ENCODE measurements at places on chromosomes 6 and 20. TPM values are rescaled to one million over a fixed set of nuclear protein-coding genes. Genes with fewer than 3 reads are reported as not detected.

Gene MAK
- not detected for total RNA-seq

Gene BANF2
- not detected for total RNA-seq

DNA sequence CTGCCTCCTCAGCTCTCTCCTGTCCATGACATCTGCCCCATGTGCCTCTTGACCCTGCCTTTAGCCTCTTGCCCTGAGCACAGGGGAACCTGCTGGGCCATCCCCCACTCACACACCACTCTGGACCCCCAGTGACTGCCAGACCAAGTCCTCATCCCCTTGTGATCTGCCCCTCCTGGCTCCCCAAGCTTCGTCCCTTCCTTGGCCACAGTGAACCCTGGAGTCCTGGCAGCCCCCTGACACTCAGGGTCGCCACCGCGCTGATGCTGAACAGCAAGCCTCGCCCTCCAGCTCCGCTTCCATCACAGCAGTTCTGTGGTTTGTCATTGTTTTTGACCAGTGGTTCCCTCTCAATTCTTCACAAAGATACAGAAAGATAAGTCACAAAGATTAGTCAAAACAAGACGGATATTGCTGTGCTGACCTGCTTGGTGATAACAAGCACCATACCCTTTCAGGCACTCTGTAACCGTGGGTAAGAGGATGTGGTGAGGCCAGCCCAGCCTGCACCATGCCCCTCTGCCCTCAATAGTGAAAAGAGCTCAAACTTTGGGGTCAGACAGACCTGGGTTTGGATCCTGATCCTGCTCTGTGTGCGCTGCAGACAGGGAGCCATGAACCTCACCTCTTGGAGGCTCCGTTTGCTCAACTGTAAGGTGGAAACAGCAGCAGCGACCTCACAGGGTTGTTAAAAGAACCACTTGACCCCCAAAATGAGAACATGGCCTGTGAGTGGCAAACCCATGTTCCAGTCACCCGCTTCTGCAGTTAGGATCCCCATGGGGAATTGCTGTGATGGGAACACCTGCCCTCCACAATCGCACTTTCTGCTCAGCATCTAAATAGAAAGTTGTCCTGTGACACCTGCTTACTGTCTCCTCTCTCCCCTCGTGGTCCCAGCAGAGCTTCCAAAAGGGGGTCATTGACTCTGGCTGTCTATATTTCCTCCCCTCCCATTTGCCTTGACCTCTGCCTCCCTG lies 114.5 kb downstream of the TOX2 start:
- no peak for DNase-seq

- DNase-seq, result no peak
These were observed 25.7 kb downstream of the EZR start for GRCh38 chr6:158793432-158793831.

GRCh38 chr6:48747040-48747439 lies 636.0 kb upstream of the PTCHD4 start:
- DNase-seq, result no peak

- DNase-seq, result no peak
These were observed 3.4 kb upstream of the FAM110A start for GRCh38 chr20:830011-830521.

GRCh38 chr6:157956171-157956730 lies 25.4 kb upstream of the SYNJ2 start:
- DNase-seq, result no peak

GRCh38 chr6:124873066-124873410 lies 89.2 kb upstream of the RNF217 start:
- no peak for DNase-seq

DNA sequence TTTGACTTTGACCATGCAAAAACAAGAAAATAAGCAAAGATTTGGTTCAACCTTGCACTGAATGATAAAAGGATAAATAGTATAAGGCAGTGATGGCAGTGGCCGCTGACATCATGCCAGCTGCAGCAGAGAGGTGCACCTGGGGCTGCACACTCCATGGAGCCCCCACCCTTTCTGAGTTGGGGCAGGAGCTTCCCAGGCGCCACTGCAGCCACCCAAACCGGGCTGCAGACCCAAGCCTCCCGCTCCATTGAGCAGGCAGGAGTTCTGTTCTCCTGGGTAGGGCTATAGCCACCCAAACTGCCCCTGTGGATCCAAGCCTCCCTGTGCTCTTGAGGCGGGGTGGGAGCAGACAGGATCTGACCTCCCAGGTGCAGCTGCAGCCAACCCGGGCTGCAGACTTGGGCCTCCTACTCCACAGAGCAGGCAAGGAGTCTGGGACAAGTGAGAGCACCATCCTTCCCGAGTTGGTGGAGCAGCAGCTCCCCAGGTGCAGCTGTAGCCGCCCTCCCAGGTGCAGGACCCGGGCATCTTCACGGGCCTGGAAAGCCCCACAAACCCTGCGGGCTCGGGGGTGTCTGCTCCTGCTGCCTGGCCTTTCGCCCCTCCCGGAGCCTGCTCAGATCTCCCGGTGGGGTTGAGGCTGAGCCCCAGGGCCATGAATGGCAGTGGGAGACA lies 537.9 kb downstream of the TENT5A start:
- no peak for DNase-seq

DNA sequence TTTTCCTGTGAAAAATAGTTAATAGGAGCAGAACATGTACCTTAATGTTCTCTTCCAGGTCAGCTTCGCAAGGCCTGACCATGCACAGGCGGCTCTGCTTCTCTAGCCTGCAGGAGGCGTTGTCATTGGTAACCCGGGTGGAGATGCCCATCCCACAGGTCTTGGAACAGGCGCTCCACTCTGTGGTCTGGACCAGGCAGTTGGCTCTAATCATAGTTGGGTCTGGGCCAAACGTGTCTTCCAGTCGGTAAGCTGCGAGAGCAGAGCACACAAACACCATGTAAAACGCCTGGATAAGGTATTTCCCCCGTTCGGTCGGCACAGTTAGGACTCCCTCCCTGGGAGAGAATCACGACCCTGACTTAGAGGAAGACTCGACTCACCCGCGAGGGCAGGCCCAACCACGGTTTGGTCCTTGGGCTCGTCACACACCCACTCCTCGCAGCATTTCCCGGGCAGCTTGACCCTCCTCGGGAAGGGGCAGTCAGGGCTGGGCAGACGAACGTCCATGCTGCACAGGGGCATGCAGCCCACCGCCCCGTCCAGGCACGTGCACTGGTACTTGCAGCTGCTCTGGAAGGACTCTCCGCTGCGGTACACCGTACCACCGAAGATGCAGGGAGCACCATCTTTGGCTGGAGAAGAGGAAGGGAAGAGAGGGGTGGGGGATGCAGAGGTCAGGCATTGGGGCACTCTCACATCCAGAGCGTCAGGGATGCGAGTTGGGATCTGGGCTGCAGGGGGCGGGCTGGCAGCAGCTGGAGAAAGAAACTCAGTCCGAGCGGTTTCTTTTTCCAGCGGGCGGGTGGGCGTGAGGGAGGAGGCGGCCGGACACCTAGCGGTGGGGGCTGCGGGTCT lies 1.0 kb downstream of the CCN2 start:
- no peak for DNase-seq

DNA sequence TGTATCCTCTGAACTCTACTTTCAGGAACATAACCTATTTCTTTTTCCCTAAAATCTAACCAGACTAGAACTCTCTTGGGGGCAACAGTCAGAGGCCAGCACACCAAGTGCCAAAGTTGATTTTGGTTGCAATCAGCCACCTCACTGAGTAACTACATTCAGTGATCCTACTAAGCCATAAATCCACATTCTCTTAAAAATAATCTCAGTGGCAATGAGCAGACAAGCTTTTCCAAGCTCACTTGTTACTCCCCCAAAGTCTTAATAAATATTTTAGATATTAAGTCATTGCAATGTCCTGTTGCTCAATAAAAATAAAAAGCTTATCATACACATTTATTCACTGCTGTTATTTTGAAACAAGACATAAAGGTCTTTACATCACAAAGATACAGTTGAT lies 9.8 kb downstream of the RGS17 start:
- no peak for DNase-seq

DNA sequence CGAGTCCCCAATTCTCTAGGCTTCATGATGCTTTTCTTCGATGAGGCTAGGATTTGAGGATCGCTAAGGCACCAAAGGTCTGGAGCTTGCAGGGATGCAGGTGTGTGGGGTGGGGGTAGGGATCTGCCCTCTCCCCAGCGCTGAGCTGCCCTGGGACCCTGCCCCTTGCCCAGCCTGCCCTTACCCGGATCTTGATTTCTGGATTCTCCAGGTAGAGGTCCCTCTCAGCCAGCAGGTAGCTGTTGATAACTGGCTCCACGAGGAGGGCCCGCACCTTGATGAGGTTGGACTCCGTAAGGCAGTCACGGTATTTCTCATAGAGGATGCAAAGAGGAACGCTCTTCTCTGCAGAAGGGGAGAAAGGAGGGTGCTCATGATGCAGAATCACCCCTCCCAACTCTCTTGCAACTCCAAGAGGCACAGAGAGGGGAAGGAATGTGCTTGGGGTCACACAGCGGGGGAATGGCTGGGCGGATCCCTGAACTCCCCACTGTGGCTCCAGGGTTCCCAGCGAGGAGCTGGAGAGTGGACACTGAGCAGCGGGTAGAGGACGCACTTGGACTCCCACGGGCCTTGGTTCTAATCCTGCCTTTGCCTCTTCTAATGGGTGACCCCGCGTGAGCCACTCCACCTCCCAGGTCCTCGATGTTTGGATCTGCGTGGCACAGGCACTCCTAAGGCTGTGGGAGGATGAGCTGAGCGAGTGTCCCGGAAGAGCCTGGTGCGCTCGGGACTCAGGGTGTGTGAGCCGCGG lies 32.7 kb downstream of the TGM2 start:
- DNase-seq, result no peak

GRCh38 chr6:79702691-79703090 lies 71.6 kb downstream of the SH3BGRL2 start:
- no peak for DNase-seq

DNA sequence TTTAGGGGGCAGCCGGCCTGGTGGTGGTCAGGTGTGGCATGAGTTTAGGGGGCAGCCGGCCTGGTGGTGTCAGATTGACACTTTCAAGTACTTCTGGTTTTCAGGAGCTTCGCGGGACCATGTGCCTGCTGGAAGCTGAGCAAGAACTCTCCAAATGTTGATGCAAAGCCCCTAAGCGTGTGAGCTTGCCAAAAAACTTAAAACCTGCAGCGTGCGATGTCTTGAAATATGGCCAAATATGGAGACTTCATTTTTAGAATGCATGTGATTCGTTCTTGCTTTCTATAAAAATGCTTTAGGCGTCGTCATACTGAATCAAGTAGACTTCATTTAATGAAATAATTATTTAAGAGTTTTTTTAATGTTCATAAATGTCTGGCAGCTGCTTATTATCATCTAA lies 149.4 kb downstream of the SMOC2 start:
- no peak for DNase-seq

- no peak for DNase-seq
These were observed 414.6 kb downstream of the CDH26 start for GRCh38 chr20:60372822-60373221.

DNA sequence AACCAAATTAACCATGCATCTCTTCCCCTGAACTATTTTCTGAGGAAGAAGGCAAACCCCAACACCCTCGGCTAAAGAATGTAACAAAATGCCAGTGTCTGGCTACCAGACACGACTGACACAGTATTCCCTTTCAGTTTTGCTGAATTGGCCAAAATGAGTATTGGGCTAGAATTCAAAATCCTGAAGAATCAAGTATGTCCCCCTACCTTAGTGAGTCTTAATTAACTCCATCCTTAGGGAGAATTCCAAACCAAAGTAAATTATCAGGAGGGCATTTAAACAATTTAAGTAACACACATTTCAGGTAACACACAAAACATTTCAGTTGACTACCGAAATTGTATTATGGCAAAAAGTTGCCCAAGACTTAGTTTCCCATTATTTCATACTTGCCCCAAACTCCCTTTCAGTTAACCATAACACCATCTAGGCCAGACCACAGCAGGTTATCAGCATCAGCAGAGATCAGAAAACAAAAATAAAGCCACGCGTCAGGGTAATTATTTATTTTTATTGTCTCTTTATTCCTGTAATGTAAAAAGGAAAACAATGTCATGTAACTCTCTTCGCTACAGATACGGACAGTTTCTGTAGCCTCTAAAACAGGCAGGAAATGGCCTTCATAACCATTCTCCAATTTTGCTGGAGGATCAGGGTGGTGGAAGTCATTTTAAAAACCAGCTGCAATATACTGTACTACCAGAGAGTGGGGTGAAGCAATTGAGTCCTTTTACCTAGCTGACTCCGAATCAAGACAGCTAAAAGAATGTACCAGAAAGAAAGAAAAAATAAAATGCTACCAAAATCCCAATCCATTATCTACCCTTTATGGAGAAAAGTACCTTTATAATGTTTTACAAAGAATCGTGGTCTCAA lies 1.9 kb downstream of the SNX5 start:
- DNase-seq, result no peak

GRCh38 chr6:112337209-112337638 lies 9.9 kb upstream of the RFPL4B start:
- DNase-seq, result peak; percentile 19

DNA sequence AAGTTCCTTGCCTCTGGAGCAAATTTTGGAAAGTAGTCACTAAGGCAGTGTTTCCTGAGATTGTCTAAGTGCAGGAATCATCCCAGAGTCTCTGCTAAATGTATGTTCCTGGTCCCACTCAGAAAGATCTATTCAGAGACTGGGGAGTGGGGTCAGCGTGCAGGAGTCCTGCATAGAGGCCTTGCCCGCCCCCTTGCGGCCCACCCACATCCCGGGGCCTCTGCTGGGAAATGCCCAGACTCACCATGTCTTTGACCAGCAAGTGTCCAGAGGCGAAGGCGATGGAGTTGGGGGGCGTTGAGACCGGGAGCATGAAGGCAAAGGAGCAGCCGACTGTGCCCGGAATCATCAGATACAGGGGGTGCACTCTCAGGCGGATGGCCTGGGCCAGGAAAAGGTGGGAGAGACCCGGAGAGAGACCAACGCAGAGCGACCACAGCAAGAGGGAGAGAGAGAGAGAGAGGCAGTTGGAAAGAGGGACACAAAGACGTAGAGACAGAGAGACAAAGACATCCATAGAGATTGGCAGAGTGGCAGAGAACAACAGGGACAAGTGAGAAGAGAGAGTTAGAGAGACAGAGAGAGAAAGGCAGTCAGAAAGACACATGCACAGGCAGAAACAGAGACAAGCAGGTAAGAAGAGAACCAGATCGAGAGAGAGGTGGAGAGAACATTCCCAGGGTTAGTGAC lies 12.9 kb upstream of the OCSTAMP start:
- DNase-seq, result no peak

- no peak for DNase-seq
These were observed 39.1 kb downstream of the TMX4 start for GRCh38 chr20:7980332-7981046.

DNA sequence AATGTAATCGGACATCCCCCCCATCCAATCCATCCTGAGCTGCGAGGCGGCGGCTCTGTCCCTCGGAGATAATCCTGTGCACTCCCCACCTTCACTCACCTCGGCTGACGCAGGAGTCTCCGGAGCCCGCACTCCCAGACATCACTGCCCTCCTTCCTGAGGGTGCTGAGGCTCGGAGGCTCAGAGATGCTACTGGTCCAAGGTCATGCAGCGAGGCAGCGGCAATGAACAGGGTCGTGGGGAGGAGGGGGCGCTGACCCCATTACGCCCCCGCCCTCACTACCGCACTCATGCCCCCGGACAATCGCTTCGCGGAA lies 485 bp downstream of the ADISSP start:
- no peak for DNase-seq
